ENCODE measurements at places on chromosomes 2 and 18. TPM values are rescaled to one million over a fixed set of nuclear protein-coding genes. Genes with fewer than 3 reads are reported as not detected.

CHST9 gene
- 1.3 TPM for total RNA-seq

DNAJC10 gene
- total RNA-seq, result 166 TPM

RESP18 gene
- total RNA-seq, result not detected

DNA sequence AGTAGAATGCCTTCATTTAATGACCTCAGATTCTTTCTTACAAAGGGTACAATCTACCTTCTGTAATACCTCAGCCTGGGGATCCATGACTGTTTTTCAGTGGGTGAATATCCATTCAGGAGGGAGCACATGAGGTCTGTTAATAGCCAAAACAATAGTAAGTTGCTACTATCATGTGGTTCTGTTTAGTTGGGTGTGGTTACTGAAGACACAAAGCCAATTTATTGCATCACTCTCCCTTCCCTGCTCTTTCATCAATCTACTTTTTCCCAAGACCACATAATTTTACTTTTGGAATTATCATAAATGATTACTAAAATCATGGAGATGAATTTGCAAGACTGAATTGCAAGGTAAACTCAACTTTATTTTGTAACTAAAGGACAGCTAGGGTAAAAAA lies 254.2 kb downstream of the GALNT13 start:
- DNase-seq, result no peak

DNA sequence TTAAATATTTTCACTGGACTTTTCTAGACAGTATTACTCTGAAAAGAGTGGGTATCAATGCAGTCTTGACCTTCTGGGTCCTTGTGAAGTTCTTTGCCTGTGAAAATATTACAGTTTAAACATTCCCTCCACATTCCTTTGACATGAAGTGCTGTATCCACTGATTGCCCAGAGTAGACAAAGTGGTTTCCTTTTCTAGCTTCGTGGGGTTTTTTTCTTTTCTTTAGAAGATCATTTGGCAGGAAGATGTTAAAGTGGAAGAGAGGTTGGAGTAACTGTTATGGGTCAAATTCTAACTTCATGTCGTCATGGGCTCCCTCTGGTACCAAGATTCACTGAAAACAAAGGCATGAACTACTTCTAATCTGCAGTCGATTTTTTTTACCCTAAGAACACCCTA lies 496.9 kb downstream of the EPHA4 start:
- peak; percentile 94 for DNase-seq

- DNase-seq, result no peak
Observed at GRCh38 chr2:82694431-82694830, 1764.6 kb downstream of the SUCLG1 start.

DNA sequence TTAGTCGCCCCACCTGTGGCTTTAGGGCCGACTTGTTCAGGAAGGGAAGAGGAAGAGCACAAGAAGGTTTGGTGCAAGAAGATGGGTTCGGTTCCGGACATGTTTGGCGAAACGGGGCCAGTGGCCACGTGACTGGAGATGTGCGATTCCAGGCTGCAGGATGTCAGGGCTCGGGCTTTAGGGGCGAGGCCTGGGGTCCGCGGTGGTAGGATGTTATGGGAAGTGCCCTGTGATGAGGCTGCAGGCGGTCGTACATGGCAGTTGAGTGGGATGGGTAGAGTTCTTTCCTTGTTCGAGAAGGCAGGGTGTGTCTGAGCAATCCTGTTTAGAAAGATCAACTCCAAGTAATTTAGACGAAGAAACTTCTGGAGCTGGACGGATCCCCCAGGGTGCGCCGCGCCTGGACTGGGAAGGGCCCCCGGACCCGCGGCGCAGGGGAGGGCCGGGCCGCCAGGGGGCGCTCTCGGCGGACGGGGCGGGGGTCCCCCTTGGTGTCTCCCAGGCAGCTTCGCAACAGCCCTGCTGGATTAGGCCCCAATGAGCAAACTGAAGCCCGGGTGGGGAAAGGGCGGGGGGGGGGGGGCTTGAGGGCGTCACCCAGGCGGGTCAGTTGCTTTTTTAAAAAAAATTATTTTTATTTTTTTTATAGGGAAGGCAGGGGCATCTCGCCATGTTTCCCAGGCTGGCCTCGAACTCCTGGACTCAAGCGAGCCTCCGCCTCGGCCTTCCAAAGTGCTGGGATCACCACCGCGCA lies 17.2 kb upstream of the SDC1 start:
- no peak for DNase-seq

DNA sequence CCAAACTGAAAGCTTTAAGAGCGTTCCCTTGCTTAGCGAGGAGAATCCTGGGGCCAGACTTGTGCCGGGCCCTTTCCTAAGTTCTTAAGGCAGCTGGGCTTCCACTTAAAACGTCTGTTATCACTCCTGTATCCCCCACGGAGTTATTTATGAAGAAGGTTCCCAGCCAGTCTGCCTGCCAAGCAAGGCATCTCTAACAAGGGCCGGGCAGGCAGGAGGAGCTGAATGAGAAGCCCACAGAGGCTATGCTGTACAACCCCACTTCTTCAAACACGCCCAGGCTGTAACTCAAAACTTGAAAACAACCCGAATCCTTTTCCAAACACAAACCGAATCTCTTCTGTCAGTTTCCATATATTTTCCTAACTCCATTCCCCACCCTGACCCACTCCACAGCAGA lies 39.0 kb upstream of the ZFP36L2 start:
- no peak for DNase-seq

DNA sequence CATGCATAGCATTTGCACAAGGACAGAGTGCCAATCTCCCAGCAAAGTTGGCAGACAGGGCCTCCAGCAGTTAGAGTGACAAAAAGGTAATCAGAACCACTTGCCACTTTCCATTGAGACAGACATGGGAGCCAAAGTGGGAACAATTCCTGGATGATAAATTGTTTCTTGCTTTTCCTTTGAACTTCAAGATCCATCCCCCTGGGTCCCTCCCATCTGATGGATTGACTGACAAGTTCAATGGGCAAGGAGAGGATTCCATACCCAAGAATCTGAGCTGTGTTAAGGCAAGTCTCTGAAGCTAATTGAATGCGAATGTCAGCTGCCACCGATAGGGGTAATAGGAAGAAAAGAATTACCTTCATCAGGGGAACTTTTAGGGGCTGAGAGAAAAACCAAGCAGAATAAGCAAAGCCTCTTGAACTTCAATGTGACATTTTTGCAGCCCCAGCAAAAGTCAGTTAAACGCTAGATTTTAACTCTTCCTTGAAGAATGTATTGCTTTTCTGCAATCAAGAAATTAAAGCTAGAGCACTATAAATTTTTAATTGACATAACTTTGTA lies 96.5 kb downstream of the LYPD1 start:
- no peak for DNase-seq

DNA sequence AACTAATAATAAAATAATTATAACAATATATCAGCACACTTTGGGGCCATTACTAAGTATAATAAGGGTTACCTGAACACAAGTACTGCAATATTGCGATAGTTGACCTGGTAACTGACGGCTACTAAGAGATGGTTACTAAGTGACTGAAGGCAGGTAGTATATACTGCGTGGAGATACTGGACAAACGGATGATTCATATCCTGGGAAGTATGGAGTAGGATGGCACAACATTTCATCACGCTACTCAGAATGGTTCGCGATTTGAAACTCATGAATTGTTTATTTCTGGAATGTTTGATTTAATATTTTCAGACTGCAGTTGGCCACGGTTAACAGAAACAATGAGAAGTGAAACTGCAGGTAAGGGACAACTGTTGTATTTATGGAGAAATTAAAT lies 39.5 kb upstream of the FLACC1 start:
- no peak for DNase-seq

SLC8A1 gene
- total RNA-seq, result 33.5 TPM

DNA sequence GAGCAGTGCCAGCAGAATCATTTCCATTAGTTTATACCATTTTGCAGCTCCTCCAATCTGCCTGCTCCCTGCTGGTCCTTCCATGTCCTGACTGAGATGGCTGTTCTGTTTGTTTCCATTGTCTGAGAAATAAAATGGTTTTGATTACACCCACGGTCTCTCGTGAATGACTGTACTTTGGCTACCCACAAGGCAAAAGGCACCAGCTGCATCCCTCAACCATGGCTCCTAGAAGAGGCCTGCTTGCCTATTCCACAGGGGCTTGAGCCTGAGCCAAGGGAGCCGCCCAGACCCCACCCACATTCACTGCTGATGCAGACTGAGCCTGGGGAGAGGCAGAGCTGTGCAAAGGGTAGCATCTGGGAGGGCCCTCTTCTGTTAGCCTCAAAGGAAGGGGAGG lies 31.2 kb downstream of the MARCHF4 start:
- peak; percentile 56 for DNase-seq

TYMS gene
- total RNA-seq, result 38.7 TPM

GRCh38 chr2:77470096-77470495 lies 52.1 kb downstream of the LRRTM4 start:
- no peak for DNase-seq

PPP1CB gene
- 263 TPM for total RNA-seq

- DNase-seq, result no peak
Observed at GRCh38 chr2:58572731-58573130, 331.6 kb upstream of the FANCL start.

DNA sequence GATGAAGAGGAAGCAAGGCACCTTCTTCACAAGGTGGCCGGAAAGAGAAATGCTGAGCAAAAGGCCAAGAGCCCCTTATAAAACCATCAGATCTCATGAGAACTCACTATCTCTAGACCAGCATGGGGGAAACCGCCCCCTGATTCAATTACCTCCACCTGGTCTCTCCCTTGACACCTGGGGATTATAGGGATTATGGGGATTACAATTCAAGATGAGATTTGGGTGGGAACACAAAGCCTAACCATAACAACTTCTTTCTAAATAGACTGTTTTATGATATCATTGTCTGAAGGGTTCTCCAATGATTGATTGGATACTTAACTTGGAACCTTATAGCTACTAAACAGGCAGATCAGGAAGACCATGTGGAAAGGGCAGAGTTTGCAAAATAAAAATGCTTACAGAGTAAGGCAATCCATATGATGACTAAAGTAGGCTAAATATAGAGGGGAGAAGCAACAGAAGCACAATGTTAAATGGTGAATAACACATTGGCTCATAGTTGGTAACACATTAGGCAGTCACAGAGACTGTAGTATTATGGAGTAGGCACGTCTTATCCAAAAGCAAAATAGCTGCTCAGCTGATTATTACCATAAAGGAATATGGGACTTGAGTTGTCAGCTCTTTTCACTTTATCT lies 179.0 kb downstream of the BARD1 start:
- peak; percentile 8 for DNase-seq

DNA sequence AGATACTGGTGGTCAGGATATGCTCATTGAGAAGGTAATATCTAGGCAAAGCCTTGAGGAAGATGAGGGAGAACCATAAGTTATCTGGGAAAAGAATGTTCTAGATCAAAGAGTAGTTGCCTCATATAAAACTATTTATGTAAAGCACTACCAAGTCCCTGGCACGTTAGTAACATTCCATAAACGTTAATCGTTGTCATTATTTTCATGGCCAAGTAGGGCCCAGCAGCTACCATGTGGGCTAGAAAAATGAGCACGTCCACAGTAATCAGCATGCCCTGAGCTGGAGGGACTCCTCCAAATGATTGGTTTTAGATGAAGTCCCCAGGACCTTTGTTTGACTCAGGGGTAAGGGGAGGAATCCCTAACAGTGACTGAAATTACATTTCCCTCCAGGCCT lies 32.7 kb upstream of the AFTPH start:
- peak; percentile 24 for DNase-seq

IL1R2 gene
- total RNA-seq, result not detected

- DNase-seq, result no peak
Observed at GRCh38 chr18:6743999-6744398, 14.5 kb downstream of the ARHGAP28 start.

DNA sequence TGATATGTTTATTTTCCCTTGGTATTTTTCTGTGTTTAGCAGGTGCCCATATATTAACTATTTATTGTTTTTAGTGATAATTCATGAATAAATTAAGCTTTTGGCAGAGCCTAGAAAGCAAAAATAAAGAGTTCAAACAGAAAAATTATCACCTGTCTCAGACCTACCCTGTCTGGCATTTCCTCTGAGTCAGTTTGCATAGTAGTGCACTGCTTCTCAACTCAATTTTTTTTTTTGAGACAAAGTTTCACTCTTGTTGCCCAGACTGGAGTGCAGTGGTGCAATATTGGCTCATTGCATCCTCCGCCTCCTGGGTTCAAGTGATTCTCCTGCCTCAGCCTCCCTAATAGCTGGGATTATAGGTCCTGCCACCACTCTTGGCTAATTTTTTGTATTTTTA lies 793.9 kb downstream of the SUCLG1 start:
- DNase-seq, result no peak

RNF144A gene
- total RNA-seq, result 4.9 TPM

- no peak for DNase-seq
Observed at GRCh38 chr2:179341152-179341866, 76.7 kb upstream of the SESTD1 start.

ZNF804A gene
- 0.32 TPM for total RNA-seq

DNA sequence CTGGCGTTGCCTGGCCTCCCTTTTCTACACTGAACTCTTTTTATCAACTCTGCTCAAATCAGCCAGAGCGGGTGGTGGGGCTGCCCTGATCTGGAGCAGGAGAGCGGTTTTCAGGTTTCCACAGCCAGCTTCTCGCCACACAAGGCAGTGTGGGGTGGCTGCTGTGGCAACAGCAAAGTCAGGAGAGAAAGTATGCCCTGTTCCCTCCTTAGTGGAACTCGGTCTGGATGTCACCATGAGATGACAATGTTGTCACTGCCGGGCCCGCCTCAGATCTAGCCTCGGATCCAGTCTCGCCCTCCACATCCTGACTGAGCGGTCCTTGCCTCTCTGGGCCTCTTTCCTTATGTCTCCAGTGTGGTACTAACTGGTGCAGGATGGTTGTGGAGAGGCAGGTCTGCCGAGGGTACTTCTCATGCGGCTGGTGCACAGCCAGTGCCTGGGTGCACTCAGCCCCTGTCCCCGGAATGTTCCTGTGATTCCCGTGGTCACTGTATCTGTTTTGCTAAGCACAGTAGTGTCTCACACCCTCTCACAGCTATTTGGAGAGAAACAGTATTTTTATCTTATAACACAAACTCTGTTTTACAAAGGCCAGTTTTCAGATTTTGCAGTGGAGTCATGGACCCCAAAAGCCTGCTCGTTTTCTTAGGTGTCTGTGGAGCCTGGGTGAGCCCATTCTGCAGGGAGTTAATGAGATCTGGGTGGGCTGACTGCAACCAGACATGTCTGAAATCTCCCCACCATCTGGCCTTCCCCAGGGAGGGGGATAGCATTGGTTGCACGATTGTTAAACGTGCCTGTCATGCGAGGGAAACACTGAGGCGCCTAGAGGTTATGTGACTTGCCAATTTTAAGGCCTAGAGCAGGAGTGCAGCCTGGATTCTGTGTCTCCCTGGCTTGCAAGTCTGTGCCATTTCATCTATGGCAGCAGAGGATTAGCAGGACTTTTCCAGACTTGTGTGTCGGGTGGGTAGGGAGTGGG lies 261.1 kb upstream of the AGAP1 start:
- DNase-seq, result no peak

CRYGD gene
- not detected for total RNA-seq

GRCh38 chr2:96869822-96870625 lies at the start of gene SEMA4C:
TSS of gene SEMA4C (minus strand) at chr2:96870080. CDS start at chr2:96867886, 2,194 bp downstream.
- no peak for DNase-seq

GRCh38 chr2:220756653-220757052 lies 815.5 kb downstream of the EPHA4 start:
- no peak for DNase-seq

- DNase-seq, result no peak
Observed at GRCh38 chr2:148920559-148920958, 45.5 kb downstream of the KIF5C start.

GPN1 gene
- 63.9 TPM for total RNA-seq

LRRFIP1 gene
- total RNA-seq, result 84.1 TPM
